ENCODE measurements at places on chromosomes 1 and 21.

GRCh38 chr1:83637009-83637408 is 361.9 kb downstream of the TTLL7 start:
- DNase-seq: no peak

DNA sequence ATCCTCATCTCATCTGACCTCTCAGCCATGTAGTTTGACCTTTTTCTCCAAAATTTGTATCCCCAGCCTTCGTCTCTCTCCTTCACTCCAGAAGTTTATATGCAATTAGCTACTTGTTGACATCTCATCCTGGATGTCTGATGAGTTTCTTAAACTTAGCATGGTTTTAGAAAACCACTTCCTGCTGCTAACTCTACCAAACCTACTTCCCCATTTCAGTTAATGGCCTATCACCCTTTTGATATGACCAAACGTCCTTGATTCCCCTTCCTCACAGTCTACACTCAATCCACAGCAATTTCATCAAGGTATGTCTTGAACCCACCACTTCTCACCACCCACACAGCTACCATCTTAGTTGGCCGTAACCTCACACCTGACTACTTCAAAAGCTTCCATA is 121.9 kb downstream of the LRRC40 start:
- no peak for DNase-seq

DNA sequence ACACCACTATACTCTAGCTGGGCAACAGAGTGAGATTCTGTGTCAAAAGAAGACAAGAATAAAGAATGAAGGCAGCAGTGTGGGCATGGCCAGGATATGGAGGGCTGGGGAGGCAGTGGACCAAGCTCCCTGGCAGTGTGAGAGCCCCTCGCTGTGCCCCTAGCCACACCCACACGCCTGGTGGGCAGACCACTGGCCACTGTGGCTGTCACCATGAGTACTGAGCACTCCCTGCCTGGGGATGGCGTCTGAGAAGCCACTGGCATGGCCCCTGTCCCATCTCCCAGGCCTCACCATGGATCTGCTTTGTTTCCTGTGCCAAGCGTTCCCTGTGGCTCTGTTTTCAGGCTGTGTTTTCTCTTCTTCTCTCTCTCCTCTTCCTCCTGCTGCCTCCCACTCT is 51.7 kb downstream of the STUM start:
- DNase-seq: no peak

- DNase-seq: no peak
These were observed 454 bp downstream of the CORT start for GRCh38 chr1:10450156-10450814.

- DNase-seq: no peak
These were observed 1.4 kb upstream of the UBXN10 start for GRCh38 chr1:20184481-20184900.

GRCh38 chr1:244788493-244789275 is 46.8 kb upstream of the COX20 start:
- DNase-seq: no peak

- no peak for DNase-seq
These were observed 153.8 kb downstream of the PLPP3 start for GRCh38 chr1:56425494-56426037.

DNA sequence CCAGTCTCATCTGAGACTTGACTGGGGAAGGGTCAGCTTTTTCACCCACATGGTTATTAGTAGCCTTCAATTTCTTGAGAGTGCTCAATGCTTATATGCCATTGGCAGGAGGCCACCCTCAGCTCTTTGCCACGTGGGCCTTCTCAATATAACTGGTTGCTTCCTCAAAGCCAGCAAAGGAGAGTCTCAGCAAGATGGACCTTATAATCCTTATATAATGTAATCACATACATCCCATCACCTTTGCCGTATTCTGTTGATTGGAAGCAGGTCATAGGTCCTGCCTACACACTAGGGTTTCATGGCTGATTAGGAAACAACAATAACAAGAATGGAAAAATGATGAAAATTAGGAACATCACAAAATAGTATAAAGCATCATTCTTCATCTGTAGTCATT is 22.9 kb downstream of the TSEN15 start:
- no peak for DNase-seq

DNA sequence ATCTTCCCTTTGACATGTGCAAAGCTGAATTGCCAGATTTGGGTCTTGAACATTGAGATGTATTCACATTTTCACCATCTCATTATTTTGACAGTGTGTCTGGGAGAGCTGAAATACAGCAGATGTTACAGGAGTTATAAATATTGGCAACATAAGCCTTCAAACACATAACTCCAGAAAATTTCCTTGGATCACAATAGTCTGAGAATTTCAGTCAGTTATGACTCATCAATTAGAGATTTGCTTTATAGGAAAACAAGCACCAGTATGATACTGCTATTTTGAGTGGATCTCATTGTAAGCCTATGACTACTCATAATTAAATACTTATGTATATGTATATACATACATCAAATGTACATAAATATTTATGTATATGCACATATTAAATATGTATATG is 1171.8 kb downstream of the AMY1C start:
- DNase-seq: peak; percentile 16

DNA sequence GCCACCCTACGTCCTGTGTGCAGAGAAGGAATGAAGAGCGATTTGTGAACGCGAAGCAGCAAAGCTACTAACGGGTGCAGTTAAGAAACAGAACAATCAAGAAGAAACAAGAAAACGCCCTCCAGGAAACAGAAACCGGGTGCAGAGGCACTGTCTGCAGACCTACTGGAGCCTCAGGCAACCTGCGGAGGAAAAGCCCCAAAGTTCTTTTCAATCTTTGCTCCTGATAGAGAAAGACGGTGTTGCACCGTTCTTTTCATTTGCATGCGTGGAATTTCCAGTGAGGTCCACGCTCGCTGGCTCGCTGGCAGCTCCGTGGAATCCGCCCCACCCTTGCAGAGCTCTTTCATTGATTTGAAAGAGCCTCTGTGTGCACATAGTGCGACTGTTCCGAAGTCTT is 37.0 kb upstream of the PDE9A start:
- DNase-seq: no peak

DNA sequence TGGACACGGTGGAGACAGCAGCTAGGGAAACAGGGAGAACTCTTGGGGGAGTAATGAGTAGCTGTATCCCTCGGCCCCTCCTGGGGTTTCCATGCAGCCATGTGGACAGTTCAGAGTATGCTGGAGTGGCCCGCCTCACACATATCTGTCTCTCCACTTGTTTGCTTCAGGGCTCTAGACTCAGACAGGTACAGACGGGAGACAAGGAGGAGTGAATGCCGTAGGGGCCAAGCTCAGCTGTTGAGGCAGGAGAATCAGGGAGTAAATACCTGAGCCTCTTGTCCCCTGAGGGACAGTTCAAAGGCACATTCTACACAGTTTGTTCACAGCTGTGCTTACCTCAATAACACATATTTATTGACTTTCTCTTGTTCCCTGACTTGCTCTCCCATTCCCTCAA is 7.7 kb upstream of the PTGFRN start:
- no peak for DNase-seq

DNA sequence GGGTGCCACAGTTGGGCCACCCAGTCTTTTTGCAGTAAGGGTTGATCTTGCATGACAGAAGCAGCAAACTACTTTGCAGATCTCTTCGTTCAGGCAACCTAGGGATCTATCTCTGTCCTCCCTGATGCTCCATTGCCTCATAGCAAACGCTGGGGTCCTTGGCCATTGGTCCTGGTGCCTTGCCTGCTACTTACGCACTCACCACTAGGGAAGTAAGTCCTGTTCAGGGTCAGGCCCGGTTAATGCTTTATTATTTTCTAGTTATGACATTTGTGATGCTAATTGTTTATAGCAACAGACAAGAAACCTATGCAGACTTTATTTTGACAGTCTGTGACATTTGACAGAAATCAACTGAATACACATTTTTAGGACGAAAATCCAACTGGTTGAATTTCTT is 326.5 kb upstream of the FMN2 start:
- DNase-seq: no peak

GRCh38 chr1:213083112-213083445 is 32.0 kb downstream of the RPS6KC1 start:
- DNase-seq: no peak

GRCh38 chr1:117627546-117628130 is 21.8 kb downstream of the TENT5C start:
- no peak for DNase-seq

- no peak for DNase-seq
These were observed 45.4 kb downstream of the YARS1 start for GRCh38 chr1:32771561-32772280.

DNA sequence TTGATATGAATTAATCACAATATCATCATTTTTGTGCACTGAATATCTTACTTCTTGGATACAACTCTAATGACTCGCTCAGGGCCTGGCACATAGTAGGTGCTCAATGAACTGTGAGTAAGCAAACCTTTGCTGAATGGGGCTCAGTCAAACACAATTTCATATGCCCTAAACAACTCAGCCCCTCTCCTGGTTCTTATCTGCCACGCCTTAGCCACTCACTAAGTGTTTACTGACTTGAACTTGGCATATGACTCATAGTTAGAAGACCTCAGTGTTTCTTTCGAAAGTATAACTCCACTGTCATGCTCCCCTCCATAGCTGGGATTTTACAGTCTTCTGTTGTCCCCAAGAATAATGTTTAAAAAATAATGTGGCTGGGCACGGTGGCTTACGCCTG is 4.8 kb upstream of the IFNLR1 start:
- DNase-seq: no peak

- DNase-seq: peak; percentile 84
These were observed 107.5 kb downstream of the GDAP2 start for GRCh38 chr1:117821774-117822482.

DNA sequence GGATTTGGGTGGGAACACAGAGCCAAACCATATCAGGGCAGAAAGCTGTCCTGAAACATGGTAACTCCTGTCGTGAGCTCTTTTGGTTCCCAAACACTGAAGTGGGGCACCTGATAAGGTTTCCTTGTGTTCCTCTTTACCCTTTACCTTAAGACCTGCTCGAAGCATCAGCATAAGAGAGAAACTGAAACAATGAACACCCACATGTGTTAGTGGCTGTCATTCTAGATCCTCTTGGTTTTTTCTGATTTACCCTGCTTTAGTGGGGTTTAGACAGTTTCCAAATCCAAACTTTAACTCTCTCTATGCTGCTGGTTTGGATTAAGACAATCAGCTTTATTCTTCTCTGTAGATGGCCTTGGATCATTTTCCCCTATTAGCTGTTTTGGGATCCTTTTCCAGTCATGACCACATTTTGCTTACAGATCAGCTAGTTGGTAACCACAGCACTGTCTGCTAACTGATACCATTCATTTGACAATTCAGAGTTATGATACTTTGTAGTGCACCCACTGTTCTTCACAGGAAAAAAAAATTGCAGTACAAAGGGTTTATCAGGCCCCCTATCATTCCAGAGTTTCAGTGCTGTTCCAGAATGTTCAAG is 975 bp upstream of the MNDA start:
- DNase-seq: no peak

DNA sequence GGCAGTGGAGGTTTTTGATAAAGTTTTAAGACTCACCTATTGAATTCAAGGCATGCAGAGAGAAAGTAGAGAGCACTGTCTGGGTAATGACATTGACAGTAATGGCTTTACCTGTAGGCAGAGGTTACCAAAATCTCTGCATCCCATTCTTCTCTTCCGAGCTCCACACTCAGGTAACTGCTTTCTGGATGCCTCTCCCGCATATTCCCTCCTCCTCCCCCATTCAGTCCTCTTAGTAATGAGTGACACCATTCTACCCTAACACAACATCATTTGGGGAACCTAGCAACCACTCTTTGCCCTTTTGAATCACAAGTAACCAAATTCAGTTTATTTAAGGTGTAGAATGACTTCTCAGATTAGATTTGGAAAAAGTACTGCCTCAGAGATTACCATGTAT is 56.5 kb downstream of the DYRK1A start:
- no peak for DNase-seq

DNA sequence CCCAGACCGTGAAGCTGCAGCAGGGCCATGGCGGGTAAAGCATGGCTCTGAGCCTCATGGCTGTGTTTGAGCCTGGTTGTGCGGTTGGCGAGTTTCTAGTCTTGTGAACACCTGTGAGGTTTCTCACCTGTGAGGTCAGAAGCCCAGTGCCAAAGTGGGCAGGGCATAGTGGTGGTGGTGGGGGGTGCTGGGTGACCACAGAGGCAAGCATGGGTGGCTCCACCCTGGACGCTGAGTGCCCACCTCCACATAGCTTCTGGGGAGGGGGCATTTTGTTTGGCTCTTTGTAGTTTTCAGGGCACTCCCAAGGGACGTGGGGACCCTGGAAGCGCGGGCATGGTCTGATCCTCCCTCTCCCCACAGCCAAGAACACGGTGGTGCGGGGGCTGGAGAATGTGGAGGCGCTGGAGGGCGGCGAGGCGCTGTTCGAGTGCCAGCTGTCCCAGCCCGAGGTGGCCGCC is 91.1 kb downstream of the TRIM11 start:
- DNase-seq: no peak

- DNase-seq: no peak
These were observed 53.7 kb upstream of the ZNF326 start for GRCh38 chr1:89941110-89941766.

- no peak for DNase-seq
These were observed 27.5 kb downstream of the SERTAD4 start for GRCh38 chr1:210260096-210260495.

GRCh38 chr1:234393190-234393589 is 19.9 kb downstream of the COA6 start:
- DNase-seq: no peak

- peak; percentile 38 for DNase-seq
These were observed 223.9 kb downstream of the DUSP10 start for GRCh38 chr1:221517961-221518360.

GRCh38 chr1:53338423-53338822 is 10.6 kb upstream of the LRP8 start:
- DNase-seq: no peak

DNA sequence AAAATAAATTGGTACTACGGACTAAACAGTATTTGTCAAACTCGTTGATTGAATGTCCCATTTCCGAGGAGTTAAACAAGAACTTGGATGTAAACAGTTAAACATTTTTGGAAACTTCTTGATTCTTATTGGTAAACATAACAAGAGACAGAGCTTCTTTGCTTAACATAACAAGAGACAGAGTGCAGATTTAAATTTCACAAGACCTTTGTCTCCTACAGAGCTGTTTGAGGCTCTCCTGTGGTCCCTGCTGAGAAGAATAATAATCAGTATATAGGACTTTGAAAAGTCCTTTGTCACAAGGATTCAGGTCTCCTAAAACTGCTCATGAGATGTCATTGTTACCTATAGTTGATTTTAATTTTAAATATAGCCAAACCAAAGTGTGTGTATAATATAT is 170.6 kb upstream of the C21orf91 start:
- DNase-seq: no peak
